Central memory CD4-positive, alpha-beta T cell (primary cell): ENCODE measurements at places on chromosomes 13 and 19.
A peak's percentile ranks its signal among the peaks of the same experiment; 100 is the strongest.

DNA sequence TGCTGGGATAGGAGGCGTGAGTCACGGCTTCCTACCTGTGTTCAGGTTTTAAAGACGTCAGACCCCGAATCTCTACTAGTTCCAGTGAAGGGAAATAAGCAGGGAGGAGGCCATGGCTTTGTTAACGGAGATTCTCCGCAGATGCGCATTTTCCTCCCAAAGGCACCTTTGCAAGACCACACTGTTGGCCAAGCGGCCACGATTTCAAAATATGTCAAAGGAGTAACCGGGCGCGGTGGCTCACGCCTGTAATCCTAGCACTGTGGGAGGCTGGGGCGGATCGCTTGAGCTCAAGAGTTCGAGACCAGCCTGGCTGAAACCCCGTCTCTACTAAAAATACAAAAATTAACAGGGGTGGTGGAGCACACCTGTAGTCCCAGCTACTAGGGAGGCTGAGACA is 21.9 kb downstream of the ZNF763 start:
- DNase-seq: no peak

DNA sequence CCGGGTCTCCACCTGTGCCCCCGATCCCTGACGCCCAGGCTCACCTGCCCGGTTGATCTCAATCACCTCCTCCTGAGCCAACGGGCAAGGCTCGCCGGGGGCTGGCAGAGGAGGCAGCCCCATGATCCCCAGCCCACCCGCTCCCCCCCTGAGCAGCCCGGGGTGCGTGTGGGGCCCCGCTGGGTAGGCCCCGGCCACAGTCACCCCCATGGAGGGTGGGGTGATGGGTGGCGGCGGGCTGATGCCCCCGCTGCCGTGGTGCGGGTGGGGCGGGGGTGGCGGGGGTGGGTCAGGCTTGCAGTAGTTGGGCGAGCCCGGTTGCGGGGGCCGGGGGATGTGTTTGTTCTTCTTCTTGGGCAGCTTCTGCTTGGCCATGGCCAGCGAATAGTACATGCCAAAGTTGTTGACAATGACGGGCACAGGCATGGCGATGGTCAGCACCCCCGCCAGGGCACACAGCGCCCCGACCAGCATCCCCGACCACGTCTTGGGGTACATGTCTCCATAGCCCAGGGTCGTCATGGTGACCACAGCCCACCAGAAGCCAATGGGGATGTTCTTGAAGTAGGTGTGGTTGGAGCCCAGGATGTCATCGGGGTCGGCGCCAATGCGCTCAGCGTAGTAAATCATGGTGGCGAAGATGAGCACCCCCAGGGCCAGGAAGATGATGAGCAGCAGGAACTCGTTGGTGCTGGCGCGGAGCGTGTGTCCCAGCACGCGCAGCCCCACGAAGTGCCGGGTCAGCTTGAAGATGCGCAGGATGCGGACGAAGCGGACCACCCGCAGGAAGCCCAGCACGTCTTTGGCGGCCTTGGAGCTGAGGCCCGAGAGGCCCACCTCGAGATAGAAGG is 6.0 kb downstream of the KCNC3 start:
- no peak for DNase-seq

DNA sequence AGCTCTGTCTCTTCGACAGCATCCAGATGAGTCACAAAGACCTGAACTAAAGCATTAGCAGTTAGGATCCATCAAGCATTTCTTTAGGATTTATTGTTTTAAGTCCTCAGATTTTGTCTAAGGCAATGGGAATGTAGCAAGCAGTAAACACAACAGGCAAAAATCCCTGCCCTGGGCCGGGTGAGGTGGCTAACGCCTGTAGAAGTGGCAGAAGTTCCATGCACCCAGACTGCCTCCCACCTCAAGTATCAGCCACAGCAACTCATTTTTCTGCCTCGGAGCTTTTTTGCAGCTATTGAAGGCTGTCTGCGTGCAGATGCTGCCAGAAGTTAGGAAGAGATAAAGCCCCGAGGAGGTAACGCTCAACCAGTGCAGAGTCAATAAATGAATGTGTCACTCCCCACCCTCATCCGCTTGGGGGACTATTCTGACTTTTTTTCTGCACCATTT is 47.1 kb upstream of the MRI1 start:
- DNase-seq: no peak

GRCh38 chr19:48680436-48681126 is 7.8 kb upstream of the NTN5 start:
- DNase-seq: no peak

GRCh38 chr13:85729296-85729695 is 69.9 kb downstream of the SLITRK6 start:
- DNase-seq: no peak

- DNase-seq: no peak
Measured at GRCh38 chr13:85223883-85224656, 575.1 kb downstream of the SLITRK6 start.

- no peak for DNase-seq
Measured at GRCh38 chr13:45055198-45055901, 65.0 kb upstream of the GTF2F2 start.

- DNase-seq: no peak
Measured at GRCh38 chr13:98471934-98472333, 105.0 kb downstream of the STK24 start.

DNA sequence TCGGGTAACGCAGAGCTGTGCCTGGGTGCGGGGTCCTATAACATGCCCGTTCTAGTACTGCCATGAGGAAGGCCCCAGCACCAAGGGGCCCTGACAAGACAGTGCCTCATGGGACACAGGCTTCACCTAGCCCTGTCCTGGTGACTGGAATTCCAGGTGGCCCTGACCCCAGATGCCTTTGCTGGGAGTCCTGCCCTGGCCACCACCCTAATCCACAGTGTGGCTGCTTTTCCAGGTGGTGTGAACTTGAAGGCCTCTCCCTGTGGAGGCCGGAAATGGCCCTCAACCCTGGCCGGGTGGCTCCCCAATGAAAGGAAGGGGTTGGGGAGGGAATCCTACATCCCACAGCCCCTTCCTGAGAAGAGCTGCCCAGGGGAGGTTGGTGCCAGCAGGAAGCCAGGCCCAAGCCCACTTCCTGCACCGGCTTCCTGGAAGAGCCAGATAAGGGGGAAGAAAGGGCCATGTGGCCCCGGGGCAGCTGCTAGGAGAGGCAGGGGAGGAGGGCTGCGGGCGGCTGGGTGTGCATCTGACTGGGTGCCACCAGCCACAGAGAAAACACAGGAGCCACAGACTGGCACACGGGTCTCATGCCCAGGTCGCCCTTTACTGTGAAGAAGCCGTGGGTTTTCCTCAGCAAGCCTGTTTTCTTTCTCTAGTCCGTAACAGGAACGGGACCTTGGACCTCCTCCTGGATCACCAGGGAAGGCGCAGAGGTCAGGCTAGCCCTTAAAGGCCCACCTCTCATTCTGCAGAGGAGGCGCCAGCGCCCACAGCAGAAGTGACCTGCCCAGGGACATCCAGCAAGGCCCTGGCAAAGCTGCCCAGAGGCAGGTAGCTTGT is 4.7 kb downstream of the LSM4 start:
- DNase-seq: peak; percentile 55

- DNase-seq: no peak
Measured at GRCh38 chr19:42114412-42114811, 17.8 kb downstream of the POU2F2 start.

DNA sequence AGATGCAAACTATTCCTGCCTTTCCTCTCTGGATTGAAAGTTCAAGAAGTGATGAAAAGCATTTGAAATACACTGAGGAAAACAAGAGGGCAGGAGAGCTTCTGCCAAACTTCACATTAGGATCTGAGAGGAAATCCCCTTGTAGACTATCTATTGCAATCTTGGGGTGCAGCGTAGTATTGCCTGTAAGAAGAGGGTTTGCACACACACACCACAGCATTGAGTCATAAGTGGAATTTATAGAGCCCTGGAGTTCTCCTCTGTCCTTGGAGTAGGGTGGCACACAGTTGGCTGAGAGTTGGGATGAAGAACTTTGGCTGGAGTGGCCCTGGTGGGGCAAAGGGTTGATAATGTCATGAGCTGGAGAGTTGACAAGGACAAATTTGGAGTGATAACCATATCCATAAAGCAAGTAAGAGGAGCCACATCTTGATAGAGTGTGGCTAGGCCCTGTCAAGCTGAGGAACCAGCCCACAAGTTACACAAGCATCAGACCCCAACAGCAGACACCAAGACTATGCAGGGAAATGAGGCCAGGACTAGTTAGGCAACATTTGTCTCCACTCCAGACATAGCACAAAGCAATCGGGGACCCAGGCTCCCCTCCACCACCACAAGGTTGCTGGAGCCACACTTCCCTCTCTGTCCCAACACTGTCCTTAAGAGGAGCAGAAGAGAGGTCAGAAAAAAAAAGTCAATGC is 520.9 kb downstream of the KLF5 start:
- no peak for DNase-seq

- DNase-seq: no peak
Measured at GRCh38 chr13:28495538-28496187, 735 bp upstream of the FLT1 start.

GRCh38 chr13:90680826-90681225 is 666.7 kb upstream of the MIR17HG start:
- DNase-seq: no peak

DNA sequence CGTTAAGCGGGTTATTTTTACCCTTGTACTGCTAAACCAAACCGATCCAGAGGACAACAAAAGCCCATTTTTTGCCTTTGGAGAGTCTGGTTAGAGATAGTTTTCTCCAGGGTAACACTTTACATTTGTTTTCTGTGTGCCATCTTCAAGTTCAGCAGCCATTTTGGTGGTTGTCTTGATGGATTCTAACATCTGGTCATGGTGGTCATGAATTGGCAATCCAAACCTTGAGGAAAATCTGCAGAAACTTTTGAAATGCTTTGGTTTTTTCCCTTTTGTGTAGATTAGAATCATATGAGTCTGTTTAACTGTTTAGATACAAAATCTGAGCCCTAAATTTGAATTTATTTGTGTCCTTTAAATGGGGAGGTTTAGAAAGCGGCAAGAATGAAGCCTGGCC is 16.6 kb downstream of the HNRNPM start:
- DNase-seq: no peak

DNA sequence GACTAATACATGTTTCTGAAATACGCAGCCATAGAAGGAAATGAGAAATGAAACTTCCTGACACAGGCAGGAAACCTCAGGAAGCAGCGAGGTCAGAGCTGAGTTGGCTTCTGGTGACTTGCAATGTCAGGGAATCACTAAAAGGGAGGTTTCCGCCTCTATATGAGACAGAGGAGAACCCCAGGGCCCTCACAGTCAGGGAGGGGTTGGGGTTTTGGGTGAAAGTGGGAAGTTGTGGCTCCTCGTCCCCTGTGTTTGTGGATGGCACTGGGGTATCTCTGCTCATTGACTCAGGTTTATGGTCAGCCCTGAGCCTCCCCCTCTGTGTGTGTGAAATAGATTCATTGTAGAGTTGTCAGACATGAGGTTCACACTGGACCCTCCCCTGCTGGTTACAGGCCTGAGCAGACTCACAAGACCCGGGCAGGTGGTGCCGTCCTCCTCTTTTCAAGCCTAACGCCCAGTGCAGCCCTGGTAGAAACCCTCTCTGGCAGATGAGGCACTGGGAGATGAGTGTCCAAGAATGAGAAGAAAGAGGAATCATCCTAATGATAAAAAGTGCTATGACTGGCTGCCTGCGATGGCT is 5.5 kb upstream of the LILRA6 start:
- DNase-seq: no peak

DNA sequence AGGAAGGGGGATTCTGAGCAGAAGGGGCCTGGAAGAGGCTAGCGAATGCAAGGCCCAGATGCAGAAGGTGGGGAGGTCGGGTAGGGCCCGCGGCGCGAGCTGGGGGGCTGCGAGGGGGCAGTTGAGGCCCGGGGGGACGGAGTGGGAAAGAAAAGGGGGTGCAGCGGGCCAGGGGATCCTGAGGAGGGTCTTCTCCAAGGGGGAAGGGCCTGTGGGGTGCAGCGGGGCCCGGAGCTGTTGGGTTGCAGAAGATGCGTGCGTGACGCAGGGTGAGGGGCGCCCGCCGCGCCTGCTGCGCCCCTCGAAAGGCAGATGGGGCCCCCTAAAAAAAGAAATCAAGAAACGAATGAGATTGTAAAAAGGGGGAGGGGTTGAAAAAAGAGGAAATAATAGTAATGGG is 313 bp downstream of the ZNF541 start:
- no peak for DNase-seq

GRCh38 chr13:29474991-29475390 is 120.5 kb downstream of the SLC7A1 start:
- DNase-seq: no peak

- no peak for DNase-seq
Measured at GRCh38 chr19:51681286-51681941, 11.7 kb upstream of the SPACA6 start.

GRCh38 chr19:532561-533363 is 1.2 kb downstream of the CDC34 start:
- peak; percentile 35 for DNase-seq

GRCh38 chr13:113730831-113731191 is 28.2 kb upstream of the TMEM255B start:
- no peak for DNase-seq

- peak; percentile 100 for DNase-seq
Measured at GRCh38 chr19:54190503-54191010, 551 bp upstream of the TSEN34 start.

DNA sequence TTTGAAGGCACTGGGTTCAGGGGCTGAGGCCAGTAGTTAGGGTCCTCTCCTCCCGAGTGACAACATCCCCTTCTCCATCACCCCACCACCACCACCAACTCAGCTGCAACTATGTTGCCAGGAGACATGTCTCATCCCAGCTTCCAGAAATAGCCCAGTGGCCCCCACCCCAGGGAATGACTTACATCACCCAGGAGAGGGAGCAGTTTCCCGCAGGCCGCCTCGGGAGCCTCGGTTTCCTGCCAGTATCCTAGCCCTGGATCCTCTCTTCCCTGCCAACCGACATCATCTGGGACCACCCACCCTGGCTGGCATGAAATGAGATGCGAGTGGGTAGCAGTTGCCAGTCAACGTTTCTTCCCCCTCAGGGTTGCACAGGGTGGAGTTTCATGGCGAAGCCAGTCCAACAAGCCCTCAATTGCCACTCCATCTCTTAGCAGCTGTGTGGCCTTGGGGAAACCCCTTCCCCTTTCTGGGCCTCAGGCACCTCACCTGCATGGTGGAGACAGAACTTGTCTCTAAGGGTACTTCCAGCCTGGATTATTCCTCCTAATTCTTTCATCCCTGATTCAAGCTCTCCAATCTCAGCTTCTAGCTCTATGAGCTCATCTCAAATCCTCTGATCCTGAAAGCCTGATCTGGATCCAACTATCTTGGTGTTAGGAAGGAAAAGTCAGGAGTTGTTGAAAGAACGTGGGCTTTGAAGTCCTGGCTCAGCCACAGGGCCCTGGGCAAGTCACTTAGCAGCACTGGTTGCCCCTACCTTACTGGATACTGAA is 3.9 kb upstream of the GSK3A start:
- no peak for DNase-seq
